ENCODE measurements at places on chromosomes 12 and 14.

- DNase-seq = no peak
Observed at GRCh38 chr12:89507015-89507824, 17.4 kb downstream of the GALNT4 start.

DNA sequence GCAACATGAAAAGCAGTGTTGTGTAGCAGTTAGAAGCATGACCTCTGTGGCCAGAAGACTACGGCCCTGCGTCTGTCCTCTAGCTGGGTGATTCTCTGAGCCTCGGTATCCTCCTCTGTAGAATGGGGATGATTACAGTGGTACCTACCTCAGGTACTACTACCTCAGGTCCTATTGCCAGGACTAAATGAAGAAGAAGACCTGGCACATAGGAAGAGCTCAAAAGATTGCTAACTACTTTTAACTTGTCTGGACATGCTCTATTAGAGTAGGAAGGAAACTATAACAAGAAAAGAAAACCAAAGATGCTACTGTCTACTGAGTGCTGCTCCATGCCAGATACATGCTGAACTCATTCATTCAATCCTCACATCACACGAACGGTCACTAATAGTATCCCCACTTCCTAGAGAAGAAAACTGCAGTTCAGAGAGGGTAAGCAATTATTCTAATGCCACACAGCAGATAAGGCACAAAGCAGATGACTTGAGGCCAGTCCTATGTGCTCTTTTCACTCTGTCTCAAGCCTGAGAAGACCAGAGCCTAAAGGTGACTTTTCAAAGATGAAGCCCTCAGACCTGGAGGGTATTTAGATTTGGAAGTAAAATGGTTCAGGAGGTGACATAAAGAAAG lies 108.1 kb upstream of the HIF1A start:
- DNase-seq = no peak

GRCh38 chr12:7695566-7696197 lies at the start of gene GDF3:
Gene GDF3 (minus strand): TSS chr12:7695775. CDS start chr12:7695728, 47 bp downstream.
- DNase-seq = no peak

DNA sequence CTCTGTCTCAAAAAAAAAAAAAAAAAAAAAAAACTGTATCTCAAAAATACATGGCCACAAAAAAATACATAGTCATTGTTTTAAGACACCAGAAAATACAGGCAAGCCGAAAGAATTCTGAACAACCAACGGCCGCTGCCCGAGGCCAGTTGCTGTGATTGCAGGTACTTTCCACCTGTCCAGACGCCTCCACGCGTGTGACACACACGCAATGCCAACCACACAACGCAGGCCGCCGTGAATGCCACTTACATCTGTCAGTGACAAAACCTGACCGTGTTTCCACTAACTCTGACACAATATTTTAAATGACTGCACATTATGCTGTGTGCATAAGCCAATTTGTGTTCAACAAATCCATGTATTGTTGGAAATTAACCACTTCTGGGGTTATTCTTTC lies 22.4 kb upstream of the INF2 start:
- no peak for DNase-seq

- no peak for DNase-seq
Observed at GRCh38 chr12:62259631-62259992, 592 bp upstream of the USP15 start.

- no peak for DNase-seq
Observed at GRCh38 chr14:47833011-47833410, 157.6 kb upstream of the MDGA2 start.

DNA sequence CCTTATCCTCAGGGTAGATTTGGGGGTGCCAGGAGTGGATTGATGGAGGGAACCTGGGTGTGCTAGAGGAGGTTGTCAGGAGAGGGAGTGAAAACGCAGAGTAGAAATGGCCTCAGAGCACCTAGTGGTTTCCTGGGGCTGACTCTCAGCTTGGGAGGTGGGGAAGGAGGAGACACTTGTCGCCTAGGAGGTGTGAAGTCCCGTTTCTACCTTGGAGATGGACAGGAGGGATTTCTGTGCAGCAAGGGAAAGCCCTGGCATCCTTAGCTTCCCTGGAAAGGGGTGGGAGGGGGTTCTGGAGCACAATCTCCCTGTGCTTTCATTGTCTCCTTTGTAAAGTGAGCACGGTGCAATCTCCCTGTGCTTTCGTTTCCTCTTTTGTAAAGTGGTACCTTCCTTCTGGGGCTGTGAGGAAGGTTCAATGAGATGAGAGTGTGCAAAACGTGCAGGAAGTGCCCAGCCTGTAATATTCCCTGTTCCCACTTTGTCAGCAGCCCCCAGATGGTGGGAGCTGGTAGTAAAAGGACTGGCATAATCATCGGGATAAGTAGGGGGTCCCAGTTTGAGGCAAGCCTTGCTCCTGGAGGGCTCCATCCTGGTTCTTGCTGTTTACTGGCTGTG lies 1.6 kb downstream of the OAS3 start:
- DNase-seq = no peak

DNA sequence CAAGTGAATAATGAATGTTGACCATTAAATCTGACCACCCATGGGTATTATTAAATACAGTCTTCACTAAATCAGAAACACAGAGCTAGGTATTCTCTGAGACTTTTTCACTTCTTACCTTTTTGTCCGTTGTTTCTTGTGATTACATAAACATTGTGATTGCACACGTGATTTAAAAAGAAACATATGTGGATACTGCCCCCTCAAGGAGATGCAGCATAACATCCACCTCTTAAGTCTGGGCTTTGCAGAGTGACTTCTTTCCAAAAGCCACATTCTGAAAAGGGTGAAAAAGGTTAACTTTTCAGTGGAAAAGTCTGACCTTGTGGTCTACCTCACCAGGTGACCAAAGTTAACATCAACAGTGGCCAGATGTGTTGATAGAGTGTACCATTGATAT lies 185.5 kb upstream of the FAR2 start:
- peak; percentile 62 for DNase-seq

DNA sequence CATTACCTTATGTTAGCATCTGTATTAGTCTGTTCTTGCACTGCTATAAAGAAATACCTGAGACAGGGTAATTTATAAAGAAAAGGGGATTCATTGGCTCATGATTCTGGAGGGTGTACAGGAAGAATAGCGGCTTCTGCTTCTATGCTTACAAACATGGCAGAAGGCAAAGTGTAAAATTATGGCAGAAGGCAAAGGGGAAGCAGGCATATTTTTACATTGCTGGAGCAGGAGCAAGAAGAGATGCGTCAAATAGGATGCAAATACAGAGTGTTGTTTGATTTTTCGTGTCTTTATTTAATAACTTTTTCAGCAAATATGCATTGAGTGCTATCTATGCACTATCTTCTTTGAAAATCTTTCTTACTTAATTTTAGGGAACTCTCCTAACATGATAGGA lies 210.7 kb upstream of the SSTR1 start:
- no peak for DNase-seq

GRCh38 chr12:68400226-68400829 lies 68.2 kb upstream of the MDM1 start:
- DNase-seq = no peak

- DNase-seq = no peak
Observed at GRCh38 chr12:131077931-131078391, 124.3 kb downstream of the ADGRD1 start.

DNA sequence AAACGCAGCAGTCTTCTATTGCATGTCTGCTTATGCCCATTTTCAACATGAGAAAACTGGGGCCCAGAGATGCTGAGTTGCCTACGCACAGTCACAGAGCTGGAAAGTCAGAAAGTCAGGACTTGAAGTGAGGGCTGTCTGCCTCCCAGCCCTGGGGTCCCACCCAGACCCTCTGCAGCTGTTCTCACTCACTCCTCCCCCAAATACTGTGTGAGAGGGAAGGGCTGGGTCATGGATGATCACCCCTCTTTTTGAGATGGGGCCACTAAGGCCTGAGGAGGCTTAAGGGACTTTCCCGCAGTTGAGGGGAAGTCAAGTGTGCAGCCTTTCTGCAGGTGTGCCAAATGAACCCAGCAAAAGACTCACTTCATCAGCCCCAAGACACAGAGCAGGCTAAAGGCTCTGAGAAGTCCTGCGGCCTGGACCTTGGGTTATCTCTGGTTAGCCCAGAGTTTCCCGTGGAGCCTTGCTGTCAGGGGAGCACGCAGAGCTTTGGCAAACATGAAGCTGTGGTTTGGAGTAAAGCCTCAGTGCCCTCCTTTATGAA lies 18.7 kb downstream of the DTX1 start:
- no peak for DNase-seq
